ENCODE measurements at places on chromosomes 1 and 21.

DNA sequence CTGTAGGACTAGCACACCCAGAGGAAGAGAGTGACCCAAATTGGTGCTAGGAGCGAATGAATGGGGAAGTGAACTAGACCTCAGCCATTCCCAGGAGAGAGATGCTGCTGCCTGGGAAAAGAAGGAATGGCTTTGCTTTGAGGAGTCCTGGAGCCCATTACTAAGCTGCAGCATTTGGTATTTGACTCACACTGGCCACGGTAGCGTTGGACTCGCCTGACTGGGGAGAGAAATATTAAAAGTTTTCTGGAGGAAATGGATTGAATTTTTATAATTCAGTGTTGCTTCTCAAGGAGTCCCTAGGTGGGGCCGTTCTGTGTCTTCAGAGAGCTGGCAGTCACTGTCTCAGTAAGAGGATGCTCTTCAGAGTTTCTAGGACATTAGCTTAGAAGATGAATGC is 40.2 kb downstream of the PIK3CD start:
- no peak for DNase-seq

- no peak for DNase-seq
Measured at GRCh38 chr1:192830595-192831246, 21.9 kb downstream of the RGS2 start.

DNA sequence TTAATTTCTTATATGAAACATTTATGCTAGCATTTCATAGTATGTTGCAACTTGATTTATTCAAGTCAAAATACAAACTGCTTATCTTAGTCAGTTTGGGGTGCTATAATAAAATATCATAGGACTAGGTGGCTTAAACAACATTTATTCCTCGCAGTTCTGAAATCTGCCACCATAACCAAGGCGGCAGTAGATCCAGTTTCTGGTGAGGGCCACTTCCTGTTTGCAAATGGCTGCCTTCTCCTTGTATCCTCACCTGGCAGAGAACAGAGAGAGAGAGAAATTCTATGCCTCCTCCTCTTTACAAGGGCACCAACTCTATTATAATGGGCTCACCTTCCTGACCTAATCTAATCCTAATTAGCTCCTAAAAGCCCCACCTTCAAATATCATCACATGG is 76.1 kb upstream of the RGS2 start:
- no peak for DNase-seq

DNA sequence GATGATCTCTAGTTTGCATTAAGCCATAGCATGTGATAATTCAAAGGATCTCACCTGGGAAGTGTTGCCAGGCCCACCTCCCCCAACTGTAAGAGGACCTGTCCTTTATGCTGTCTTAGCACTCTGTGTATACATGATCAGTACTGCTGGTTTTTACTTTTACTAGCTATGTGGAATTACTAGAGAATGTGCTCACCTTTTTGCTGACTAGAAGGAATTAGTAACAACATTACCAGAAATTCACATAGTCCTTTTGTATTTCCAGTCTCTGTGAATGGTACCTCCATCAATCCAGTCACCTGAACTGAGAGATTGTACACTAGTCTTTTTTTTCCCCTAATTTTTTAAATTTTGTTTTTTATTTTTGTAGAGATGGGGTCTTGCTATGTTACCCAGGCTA is 46.6 kb downstream of the EEIG2 start:
- no peak for DNase-seq

DNA sequence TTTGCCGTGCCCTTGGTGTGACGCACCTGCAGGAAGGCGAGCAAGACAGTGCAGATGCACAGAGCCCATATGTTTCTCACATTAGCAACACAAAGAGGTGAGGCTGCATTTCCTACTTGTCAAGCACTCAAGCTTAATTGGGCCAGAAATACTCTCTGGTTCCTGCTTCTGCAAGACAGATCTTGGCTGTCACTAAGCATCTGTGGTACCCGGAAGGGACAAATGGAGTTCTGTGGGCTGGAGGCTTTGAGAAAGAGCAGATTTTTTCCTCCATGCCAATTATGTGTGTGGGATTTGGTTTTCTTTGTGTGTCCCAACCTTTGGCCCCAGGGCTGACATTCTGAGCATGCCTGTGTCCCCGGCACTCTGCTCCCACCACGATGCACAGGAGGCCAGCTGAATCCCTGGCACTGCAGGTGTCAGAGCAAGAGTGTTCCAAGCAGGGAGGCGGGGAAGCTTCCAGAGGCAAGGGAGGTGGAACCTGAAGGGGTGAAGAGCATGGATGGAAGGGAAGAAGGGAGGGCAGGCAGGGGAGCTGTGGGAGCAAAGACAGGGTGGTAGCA is 52.0 kb upstream of the STUM start:
- DNase-seq, result no peak

DNA sequence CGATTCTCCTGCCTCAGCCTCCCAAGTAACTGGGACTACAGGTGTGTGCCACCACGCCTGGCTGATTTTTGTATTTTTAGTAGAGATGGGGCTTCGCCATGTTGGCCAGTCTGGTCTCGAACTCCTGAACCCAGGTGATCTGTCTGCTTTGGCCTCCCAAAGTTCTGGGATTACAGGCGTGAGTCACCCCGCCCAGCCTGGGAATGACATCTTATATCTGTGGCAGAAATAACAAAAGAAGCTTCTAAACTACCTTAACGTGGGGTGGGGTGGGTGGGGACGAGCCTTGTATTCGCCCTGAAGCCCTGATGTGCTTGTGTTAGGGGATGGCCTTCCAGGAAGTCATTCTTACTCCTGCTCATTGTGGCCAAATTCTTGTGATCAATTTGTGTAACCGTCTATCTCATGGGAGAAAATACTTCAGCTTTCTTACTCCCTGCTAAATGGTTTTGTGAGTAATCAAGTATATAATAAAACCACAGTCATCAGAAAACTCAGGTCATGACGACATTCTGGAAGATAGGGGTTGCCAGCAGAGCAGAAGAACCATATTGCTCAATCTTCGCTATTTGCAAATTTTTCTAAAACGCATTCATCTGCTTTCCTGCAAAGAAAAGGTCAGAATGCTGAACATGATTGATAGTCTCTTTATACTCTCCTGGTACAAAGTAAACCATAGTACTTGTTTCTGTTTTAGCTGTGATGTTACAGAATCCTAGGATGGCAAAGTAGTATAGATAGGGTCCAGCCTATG is 63.2 kb downstream of the DIRAS3 start:
- DNase-seq, result no peak

GRCh38 chr1:107623431-107623830 is 341.5 kb downstream of the VAV3 start:
- DNase-seq, result no peak

GRCh38 chr1:22208268-22208972 is 65.5 kb upstream of the WNT4 start:
- no peak for DNase-seq

DNA sequence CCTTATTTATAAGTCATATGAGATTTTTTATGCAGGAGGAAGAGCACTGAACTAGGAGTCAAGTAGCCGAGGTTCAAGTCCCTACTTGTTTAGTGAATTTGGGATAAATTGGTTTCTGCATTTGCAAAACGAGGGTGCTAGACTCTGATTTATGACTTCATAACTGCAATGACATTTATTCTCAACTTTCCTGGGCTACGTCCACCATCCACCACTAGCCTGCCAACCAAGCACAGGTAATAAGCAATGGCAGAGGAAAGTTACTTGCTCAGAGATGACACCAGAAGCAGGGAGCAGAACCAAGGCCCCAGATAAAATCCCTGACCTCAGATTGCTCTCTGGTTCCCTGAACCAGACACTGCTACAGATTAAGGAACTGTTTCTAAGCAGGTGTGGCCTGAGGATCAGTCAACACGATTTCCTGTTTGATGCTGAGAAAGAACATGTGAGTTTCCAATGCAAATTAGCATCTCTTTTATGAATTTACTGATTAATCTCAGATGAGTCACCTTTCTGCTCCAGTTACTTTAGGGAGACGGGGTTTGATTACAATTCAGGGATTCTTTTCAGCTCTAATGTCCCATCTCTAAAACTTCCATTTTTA is 52.7 kb downstream of the PLPP3 start:
- peak; percentile 6 for DNase-seq

- no peak for DNase-seq
Measured at GRCh38 chr1:234320549-234320948, 52.7 kb upstream of the COA6 start.

DNA sequence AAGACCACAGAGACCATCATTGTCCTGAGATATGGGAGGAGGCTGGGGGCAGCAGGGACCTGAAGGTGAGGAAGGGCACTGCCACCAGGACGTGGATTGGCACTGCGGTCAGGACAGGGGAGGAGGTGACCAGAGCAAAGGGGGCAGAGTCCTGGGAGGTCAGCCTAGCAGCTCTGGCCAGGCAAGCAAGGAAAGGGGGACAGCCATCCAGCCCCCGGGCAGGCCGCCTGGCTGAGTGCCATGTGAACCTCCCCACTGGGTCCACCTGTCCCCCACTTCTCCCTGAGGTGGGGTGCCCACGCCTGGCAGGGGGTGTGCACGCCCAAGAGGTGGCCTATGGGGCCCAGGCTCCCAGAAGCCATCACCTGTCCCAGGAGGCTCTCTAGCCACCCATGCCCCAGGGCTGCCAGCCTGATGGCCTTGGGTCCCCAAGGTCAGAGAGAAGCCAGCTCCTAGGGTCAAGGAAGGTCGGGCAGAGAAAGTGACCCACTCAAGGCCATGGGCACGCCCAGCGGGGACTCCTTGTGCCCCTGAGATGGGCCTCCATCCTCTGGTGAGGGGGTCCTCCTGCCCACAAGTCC is 17.6 kb upstream of the PTTG1IP start:
- DNase-seq, result no peak

- DNase-seq, result no peak
Measured at GRCh38 chr1:7221826-7222694, 436.8 kb downstream of the CAMTA1 start.
